ENCODE measurements at places on chromosomes 12 and 14.

DNA sequence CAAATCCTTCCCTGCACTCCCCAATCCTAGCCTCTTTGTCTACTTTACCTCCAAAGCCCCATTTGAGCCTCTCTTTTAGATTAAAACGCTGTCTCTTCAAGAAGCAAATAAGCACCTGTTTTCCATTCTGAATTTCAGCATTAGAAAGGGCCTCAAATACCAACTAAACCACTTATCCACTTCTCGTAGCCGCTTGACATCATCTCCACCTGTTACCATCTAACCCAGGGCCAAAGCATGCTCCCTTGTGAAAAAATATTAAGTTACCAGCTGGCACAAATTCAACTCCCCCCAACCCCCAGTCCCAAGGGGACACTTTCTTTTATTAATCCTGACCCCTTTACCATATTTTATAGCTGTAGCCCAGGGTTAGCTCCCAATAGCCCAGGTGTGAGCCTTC, 43.1 kb downstream of the GPHB5 start:
- no peak for DNase-seq

DNA sequence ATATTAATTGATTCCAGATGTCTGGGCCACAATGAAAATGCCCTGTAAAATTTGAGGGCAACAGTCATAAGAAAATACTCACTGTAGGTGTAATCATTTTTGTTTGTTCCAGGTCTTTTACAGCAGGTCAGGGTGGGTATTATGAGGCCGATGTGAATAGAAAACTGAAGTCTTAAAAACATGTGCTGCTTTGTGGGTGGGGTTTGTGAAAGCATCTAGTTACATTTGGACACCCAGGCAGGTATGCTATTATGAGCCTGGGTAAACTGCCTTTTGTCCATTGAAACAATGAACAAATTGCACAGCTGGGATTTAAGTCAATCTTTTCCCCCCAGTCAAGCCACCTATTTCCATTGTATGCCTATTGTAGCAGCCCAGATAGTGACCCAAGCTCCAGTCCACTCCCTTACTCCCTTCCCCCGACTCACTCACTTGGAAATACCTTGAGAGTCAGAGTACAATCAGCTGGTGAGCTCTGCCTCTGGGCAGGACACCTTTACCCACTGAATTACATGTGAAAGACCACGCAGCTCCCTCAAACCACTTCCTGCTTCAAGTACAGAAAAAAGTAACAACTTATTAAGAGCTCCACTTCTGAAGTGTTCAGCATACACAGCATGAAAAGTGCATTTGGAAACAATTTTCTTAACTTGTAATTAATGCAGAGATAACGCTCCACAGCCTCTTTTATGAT, 1.8 kb downstream of the IGF1 start:
- DNase-seq = peak; percentile 81

DNA sequence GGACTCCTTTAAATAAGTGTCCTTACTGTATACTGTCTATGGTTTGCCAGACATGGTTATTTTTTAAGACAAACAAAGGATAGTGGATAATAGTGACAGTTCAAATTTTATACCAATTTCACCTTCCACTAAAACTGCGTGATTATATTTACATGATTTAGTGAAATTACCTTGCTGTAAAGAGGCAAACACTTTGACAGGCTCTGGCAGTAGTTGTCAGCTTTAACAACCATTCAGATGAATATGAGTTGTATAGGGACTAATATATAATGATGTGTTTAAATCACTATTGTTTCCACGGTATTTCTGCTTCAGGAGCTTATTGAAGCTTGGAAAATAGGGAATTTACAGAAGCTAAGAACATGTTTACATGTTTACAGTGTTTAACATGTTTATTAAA, 1364.0 kb downstream of the FSCB start:
- DNase-seq = no peak

DNA sequence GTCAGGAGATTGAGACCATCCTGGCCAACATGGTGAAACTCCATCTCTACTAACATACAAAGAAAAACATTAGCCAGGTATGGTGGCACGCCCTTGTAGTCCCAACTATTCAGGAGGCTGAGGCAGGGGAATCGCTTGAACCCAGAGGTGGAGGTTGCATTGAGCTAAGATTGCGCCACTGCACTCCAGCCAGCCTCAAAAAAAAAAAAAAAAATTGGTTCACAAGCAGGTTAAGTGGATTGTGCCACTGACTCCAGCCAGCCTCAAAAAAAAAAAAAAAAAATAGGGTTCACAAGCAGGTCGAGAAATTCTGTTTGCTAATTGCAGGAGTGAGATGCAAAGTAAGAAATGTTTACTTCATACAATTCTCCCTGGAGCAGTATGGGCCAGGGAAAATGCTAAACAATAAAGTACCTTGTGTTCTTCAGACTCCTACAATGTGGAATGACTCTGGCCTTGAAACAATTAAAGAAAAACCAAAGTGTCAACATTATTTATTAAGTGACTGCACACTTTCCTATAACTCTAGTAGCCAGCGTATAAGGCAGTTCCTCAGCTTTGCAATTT, 6.1 kb downstream of the EDDM3B start:
- no peak for DNase-seq

DNA sequence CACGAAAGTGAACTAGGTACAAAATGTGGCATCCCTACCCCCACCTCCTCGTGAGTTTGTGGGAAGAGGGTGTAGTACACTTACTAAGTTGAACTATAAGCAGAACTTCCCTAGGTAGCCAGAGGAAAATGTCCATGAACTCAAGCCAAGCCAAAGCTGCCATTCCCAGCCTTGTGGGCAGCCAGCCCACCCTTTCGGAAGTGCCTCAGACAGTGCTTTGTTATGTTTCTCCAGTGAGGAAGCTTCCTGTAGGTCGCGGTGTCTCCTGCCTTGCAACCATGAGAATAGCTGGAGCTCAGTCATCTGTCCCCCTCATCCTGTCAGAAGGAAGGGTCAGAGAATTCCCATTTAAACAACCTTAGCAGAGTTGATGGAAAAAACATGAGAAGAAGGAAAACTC, 266.9 kb downstream of the DUSP6 start:
- no peak for DNase-seq

DNA sequence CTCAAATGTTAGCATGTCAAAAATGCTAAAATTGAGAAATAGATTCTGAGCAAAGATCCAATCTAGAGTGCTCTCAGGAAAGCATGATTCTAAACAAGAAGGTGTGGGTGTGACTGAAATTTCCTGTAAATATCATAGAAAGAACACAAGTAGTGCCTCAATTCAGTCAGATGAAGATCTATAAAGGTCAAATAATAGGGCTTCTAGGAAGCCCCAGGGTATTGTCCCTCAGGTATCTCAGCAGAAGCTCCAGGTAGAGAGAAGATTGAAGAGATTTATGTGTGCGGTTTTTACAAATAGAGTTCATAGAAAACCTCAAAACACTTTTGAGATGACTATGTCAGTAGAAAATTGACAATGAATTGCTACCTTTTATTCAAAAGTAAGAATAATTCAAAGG, 13.0 kb downstream of the KLRD1 start:
- no peak for DNase-seq

GRCh38 chr12:93080994-93081809, 152.1 kb upstream of the EEA1 start:
- DNase-seq = no peak

DNA sequence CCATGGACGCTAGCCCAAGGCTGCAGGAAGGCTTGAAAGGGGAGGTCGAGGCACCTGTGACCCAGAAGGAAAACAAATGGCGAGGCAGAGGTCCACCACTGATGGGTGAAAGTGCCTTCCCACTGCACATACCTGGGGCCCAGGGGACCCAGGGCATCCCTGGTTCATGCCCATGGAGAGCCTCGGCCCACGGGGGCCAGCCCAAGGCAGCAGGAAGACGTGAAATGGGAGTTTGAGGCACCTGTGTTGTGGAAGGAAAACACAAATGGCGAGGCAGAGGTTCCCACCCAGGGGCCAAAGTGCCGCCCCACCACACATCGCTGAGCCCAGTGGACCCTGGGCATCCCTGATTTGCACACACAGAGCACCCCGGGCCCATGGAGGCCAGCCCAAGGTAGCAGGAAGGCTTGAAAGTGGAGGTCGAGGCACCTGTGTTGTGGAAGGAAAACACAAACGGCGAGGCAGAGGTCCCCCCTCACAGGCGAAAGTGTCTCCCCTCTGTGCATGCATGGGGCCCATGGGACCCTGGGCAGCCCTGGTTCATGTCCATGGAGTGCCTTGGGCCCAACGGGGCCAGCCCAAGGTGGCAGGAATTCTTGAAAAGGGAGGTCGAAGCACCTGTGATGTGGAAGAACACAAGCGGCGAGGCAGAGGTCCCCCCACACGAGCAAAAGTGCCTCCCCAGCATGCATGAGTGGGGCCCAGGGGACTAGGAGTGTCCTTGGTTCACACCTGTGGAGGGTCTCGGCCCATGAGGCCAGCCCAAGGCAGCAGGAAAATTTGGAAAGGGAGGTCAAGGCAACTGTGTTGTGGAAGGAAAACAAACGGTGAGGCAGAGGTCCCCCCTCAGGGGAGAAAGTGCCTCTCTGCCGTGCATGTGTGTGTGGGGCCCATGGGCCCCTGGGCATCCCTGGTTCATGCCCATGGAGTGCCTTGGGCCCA, 383.3 kb downstream of the ALG10 start:
- DNase-seq = no peak

GRCh38 chr12:1974812-1975211, 29.4 kb downstream of the DCP1B start:
- DNase-seq = no peak

GRCh38 chr12:15728118-15728598, 61.0 kb downstream of the EPS8 start:
- peak; percentile 56 for DNase-seq

- no peak for DNase-seq
Observed at GRCh38 chr12:67539329-67539728, 109.2 kb upstream of the DYRK2 start.

DNA sequence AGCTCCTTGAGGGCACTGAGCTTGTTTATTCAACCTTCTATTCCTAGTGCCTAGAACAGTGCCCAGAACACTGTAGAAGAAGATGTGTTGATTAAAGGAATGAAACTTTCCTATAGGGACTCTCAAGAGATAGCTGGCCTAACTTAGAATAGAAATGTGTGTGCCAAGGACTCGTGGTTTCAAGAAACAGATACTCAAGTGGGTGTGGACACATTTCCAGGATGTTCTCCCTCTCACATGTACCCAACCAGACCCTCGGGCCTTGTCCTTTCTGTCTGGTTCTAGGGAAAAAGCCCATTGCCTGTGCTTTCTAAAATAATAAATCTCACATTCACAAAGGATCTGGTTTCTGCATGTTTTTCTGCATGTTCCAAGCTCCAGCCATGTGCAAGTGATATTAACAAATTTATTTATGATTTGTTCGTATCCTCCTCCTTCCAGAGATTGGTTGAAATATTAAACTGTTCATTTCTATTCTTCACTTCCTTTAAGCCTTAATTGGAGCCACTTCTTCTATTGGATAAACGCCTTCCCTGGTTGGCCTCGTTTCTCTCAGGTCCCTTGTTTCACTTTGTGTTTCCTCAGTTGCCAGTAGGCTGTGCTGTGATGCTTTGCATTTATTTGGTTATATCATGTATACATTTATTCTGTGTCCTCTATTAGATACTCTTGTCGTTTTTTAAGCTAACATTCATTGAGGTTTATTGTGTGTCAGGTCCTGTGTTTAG, 89.8 kb downstream of the CRADD start:
- DNase-seq = peak; percentile 48

DNA sequence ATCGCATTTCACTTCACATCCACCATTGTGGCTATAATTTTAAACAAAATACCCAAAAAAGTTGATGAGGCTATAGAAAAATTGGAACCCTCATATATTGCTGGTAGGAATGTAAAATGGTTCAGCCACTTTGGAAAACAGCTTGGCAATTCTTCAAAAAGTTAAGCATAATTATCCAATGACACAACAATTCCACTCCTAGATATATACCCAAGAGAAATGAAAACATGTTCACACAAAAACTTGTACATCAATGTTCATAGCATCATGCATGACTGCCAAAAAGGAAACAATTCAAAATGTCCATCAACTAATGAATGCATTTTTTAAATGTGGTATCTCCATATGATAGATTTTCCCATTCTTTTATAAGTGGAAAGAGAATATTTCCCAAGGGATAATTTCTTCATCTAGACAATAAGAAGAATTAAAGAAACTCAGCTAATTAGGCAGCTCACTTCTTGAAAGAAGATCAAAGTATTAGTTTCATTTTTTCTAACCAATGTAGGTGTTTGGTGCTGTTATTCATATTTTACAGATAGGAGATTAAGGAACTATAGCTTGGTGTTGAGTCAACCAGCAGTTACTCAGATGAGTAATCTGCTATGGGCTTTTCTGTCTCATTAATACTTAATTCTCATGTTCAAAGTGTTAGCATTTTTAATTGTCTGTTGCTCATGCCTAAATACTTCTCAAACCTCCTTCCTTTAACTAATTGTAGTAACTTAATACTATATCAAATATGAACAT, 32.8 kb downstream of the YEATS4 start:
- DNase-seq = no peak

- no peak for DNase-seq
Observed at GRCh38 chr14:37054869-37055268, 117.5 kb downstream of the SLC25A21 start.

Measured in DMS53 (cell line).